Body of pancreas (tissue), 4 donors: ENCODE measurements at places on chromosomes 1 and 21. TPM values are rescaled to one million over a fixed set of nuclear protein-coding genes. Genes with fewer than 3 reads are reported as not detected.

The CCDC185 gene
- not detected for total RNA-seq

The CD164L2 gene
- not detected for total RNA-seq

The RAB7B gene
- not detected for total RNA-seq

The C8B gene
- total RNA-seq = not detected

The PPFIA4 gene
- total RNA-seq = not detected

The KCNN3 gene
- total RNA-seq = 0.33 TPM

The RXRG gene
- total RNA-seq = 2.6 TPM

The NTMT2 gene
- total RNA-seq = not detected

The LCE2D gene
- total RNA-seq = not detected

DNA sequence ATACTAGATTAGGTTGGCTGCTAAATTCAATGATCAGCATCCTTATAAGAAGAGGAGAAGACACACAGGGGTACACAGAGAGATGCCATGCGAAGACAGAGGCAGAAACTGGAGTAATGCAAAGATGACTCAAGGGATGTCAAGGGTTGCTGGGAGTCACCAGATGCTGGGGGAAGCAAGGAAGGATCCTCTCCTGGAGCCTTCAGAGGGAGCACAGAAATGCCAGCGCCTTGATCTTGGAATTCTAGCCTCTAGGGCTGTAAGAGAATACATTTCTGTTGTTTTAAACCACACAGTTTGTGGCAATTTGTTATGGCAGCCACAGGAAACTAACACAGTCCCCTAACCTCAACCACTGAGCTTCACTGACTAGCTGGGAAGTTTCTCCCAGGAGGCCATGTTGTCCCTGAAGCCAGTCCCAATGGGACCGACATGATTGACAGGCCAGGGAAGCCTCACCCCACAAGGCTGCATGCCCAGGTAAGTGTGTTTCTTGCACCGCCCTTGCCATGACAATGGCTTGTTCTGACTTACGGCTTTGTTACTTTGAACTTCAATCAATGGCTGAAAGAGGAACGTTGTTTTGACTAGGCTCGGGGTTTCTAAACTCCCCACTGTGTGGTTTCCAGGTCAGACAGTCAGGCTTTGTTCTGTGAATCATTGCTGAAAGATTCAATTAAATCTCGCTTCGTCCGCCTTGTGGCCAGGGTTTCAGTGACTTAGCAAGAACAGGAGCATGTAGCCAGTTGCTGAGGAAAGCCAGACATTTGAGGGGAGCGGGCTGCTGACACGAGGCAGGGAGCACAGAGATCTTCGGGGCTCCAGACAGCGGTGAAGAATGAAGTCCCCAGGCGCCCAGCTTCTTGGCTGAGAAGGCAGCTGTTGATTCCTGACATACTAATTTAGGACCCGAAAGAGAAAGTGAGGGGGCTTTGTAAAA, 62.3 kb downstream of the RUNX1 start:
- DNase-seq = no peak

GRCh38 chr1:153527683-153528040, 8.1 kb downstream of the S100A6 start:
- no peak for DNase-seq

- no peak for DNase-seq
Measured at GRCh38 chr1:61904354-61904753, 162.1 kb downstream of the PATJ start.

GRCh38 chr1:61080413-61081143, 1.8 kb upstream of the NFIA start:
- DNase-seq = no peak

DNA sequence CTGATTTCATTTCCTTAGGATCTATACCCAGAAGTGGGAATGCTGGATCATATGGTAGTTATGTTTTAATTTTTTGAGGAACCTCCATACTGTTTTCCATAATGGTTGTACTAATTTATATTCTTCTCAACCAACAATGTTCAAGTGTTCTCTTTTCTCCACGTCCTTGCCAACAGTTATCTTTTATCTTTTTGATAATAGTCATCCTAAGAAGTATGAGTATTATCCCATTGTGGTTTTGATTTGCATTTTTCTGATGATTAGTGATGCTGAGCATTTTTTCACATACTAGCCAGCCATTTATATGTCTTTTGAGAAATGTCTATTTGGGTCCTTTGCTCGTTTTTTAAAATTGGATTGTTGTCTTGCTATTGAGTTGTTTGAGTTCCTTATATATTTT, 38.5 kb downstream of the ABCD3 start:
- DNase-seq = no peak

- no peak for DNase-seq
Measured at GRCh38 chr1:185541871-185542301, 192.3 kb upstream of the HMCN1 start.

GRCh38 chr1:210257698-210258529, 25.3 kb downstream of the SERTAD4 start:
- no peak for DNase-seq

- DNase-seq = no peak
Measured at GRCh38 chr1:43319766-43320165, 17.9 kb upstream of the MPL start.

DNA sequence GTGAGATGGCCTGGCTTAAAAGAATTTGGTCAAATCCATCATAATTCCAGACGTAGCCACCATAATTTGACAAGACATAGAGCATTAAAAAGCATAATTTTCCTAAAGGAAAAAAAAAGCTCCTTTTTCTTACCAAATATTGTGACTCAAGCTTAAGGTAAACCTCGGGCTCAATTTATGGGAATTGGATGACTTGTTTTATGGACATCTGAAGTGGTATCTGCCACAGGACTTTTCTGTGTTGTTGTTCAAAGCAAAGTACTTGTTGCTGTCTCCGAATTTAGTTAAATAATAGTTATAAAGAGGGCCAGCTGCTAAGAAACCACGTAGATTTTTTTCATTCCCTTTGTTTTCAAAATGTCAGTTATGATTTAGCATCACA, 1.1 kb downstream of the MPZL1 start:
- DNase-seq = no peak

GRCh38 chr1:164967300-164967699, 389.2 kb downstream of the LMX1A start:
- DNase-seq = no peak

GRCh38 chr1:39676948-39677548, 5.1 kb upstream of the NT5C1A start:
- DNase-seq = no peak

GRCh38 chr1:177650947-177651346, 318.9 kb downstream of the SEC16B start:
- peak; percentile 60 for DNase-seq

GRCh38 chr1:229432116-229432461, 1.8 kb downstream of the ACTA1 start:
- no peak for DNase-seq

- no peak for DNase-seq
Measured at GRCh38 chr1:226568975-226569741, 20.6 kb downstream of the STUM start.

DNA sequence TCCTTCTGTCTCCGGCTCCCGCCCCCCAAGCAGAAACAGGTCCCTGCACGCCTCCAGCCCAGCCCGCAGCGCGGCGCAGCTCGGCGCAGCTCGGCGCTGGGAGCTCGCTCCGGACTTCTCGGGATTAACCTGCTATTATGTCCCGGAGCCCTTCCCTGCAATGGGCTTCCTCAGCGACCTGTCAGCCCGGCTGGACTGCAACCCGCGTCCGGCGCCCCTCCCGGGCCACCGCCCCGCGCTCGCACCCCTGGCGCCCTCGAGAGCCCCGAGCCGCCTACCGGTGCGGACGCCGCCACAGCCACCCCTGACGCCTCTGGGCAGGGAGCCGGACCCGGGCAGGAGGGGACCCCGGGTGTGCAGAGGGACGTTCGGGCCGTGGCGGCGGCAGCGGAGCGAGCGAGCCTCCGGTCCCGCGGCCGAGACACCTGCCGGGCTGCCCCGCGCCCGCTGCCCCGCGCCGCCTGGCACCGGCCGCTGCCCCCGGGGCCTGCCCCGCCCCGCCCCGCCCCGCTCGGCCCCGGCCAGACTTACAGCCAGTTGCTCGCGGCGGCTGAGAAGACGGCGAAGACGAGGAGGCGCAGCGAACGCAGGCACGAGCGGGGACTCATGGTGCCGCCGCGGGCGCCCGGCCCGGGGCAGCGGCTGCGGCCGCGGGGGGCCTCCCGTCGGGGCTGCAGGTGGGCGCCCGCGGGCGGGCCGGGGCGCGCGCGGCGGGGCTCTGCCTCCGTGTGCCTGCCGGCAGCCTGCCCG, 407 bp downstream of the WNT4 start:
- peak; percentile 49 for DNase-seq

DNA sequence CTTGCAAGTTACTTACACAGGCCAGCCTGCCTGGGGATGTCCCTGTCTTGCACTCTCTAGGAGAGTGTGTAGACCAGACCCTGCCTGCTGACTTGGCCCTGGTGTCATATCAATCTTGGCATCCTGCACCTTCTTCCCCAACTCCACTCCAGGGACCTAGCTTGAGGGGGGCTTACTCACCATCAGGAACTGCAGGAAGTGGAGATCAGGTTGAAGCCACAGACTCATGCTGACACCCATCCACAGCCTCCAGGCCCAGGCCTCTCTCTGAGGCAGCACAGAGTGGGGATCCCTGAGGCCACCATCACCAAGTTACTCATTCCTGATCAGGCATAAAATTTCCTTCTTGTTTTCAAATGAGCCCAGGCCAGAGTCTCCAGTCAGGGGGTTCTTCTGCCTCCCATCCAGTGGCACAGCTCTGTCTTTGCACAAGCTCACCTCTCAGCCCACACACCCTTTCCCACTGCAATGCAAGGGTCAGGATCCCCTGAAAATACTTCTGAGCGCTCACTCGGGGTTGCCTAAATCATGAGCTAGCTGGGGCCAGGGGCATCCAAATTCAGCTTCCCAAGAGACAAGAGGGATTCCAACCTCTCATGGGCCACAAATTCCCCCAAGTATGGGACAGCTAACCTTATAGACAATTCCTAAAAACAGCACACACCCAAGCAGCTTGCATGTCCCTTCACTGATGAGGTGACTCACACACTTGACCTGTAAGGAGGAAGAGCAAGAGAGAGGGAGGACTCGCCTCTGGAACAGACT, 33.5 kb downstream of the CSMD2 start:
- DNase-seq = no peak

DNA sequence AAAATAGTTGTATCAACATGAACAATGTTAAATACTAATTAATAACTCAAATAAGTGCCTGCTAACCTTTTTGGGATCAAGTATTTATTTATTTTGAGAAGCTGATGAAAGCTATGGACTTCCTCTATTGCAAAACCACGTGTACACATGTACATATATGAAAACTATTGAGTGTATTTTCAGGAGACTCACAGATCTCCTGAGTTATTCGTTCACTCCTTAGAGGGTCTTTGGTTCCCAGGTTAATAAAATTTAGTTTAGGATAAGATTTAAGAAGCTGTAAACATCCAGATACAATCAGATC, 130.5 kb downstream of the DISC1 start:
- DNase-seq = no peak

- no peak for DNase-seq
Measured at GRCh38 chr1:224735159-224735558, 119.0 kb downstream of the CNIH3 start.

DNA sequence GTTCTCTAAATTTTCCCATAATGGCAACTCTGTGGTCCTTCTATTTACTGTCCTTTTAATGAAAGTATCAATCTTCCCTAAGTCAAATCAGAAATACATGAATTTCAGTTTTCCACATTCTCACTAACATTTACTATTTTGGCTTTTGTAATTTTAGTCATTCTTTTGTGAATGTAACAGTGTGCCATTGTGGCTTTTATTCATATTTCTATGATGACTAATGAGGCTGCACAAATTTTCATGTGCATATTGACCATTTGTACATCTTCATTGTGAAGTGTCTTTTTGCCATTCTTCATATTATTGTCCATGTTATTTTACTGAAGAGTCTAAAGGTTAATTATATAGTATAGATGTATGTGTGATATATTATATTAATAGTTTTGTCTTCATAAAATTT, 431.0 kb upstream of the BRINP3 start:
- no peak for DNase-seq

DNA sequence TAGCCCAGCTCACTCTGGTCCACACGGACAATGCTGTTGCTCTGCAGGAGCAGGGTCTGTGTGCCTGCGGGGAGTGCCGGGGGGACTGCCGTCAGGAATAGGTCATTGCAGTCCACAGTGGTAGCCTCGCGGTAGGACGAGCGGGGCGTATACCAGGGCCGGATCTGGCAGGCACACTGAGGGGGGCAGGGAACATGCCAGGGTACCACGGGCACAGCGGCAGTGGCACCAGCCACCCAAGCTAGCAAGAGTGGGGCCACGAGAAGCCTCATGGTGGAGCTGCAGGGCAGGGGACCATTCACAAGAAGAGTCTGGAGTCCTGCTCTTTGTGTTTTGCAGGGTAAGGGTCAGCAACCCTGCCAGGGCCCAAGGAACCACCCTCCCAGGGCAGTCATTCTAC, 65.8 kb downstream of the LRRN2 start:
- DNase-seq = no peak

GRCh38 chr1:186152227-186152619, 222.8 kb downstream of the TPR start:
- no peak for DNase-seq

- no peak for DNase-seq
Measured at GRCh38 chr1:8545078-8545477, 227.2 kb downstream of the SLC45A1 start.

GRCh38 chr1:243281672-243282071, 25.8 kb downstream of the SDCCAG8 start:
- DNase-seq = no peak

DNA sequence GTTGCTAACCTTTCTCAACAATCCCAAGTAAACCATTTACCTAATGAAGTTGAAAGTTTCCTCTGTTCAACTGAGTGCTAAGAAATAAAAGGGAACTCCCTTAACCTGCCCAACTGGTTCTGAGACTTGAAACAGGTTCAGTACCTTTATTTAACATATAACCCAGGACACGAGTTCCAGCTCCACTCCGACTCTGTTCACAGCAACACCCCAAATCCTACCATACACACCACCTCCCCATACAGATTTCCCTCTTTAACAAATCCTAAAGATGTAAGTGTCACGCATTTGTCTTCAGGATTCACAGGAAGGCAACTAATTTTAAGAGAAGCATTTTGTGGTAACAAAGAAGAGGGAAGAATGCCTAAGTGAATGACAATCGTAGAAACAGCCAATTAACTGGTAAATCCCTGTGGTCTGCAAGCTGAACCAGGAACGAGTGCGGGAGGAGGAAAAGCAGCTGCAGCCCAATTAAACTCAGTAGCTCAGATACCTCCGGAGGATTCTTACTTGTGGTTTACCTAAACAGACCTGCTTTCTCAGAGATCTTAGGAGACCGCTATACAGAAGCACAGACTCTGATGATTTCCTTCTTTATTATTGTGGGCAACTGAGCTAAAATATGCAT, 134.5 kb upstream of the MAGI3 start:
- DNase-seq = peak; percentile 82

DNA sequence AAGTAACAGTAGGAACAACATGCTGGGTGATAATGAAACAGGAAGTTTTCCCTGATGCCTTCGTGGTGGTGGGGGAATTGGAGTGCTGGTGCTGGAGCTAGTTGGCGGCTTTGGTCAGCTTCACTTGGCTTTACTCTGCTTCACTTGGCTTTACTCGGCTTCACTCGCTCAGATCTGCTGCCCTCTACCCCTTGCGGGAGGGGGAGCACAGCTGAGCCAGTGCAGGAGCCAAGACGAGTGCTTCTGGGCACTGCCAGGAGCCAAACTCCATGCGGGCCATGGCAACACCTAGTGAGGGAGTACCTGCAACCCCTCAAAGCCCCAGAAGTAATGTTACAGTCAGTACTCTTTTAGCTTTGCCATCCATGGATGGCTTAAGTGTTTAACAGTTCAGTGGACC, 10.6 kb upstream of the PRKACB start:
- no peak for DNase-seq
